Left hindlimb (tissue), 1 donor: ENCODE measurements at places on chromosomes 1 and 21.

GRCh38 chr1:205379056-205379455, 22.3 kb upstream of the KLHDC8A start:
- no peak for DNase-seq

DNA sequence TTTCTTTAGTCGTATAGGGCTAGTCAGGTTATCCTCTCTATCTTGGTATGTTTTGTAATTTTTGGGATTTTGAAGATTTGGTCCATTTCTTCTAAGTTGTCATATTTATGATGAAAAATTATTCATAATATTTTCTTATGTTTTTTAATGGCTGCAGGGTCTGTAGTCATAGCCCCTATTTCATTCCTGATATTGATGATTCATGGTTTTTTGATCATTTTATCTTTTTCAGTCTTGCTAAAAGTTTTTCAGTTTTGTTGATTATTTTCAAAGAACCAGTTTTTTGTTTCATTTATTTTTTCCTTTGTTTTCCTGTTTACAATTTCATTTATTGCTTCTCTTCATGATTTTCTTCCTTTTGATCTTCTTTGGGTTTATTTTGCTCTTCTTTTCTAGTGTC, 50.2 kb downstream of the DIRAS3 start:
- no peak for DNase-seq

DNA sequence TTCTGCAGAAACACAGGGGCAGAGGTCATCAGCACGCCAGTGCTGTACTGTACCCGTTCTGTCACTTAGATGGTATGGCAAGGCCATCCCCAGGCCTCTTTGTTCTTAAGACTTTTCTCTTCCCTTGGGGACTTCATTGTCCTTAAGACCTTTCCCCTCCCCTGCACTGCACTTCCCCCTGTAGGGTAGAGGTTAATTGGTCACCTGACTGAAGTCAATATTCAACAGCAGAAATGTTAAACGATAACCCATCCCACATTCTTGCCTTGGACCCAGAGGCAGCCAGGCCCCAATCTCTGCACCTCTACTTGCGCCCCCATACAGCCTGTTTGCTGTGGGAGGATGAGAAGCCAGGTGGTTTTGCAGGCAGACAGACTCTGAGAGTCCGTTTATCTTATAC, 10.2 kb downstream of the PHGDH start:
- DNase-seq: no peak

- DNase-seq: no peak
Measured at GRCh38 chr1:223783676-223784075, 62.1 kb downstream of the TP53BP2 start.

DNA sequence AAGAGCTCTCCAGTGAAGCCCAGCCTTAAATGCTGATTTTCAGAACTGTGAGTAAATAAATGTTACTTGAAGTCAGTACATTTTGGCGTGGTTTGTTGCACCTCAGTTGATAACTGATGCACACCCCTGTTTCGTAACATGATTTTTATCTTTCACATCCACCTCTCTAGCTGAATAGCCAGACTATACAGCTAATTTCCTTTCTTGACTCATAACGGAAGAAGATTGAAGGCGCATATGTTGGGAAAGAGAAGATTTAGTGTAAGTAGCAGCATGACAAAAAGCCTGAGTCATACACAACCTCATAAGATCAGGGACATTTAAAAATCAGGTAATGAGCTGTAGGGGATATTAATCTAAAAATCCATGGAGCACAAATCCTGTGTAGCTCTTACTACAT, 716.2 kb upstream of the ZP4 start:
- DNase-seq: no peak

- no peak for DNase-seq
Measured at GRCh38 chr21:37546949-37547614, 180.5 kb downstream of the DYRK1A start.

DNA sequence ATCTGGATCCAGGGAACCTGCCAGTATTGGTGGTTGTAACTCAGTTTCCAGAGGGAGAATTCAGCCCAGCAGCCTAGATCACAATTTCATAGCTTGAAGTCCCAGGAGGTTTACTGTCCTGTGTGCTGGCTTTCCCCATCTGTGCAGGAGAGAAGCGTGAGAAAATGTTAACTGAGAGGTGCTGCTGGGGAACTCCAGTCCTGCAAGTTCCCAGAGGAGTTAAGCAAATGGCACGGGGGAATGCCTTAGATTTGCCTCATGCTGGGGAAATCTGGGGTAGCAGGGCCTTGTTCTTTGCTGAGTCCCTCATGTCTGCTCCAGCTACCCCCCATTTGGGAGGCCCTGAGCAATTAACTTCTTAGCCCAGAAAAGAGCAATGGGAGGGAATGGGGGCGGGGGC, 25.1 kb upstream of the SLAMF6 start:
- DNase-seq: no peak

DNA sequence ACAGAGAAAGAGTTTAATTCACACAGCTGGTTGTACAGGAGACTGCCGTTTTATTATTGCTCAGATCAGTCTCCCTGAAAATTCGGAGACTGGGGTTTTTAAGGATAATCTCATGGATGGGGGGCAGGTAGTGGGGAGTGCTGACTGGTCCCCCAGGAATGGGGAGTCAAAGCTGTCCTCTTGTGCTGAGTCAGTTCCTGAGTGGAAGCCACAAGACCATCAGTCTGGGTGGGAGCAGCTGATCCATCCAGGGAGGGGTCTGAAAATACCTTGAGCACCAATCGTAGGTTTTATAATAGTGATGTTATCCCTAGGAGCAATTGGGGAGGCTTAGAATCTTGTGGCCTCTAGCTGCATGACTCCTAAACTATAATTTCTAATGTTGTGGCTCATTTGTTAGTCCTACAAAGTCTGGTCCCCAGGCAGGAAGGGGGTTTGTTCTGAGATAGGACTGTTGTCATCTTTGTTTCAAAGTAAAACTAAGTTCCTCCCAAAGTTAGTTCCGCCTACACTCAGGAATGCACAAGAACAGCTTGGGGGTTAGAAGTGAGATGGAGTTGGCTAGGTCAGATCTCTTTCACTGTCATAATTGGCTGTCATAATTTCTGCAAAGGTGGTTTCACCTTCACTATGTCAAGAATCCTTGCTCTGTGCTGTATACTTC, 50.3 kb downstream of the TRAF5 start:
- DNase-seq: no peak

DNA sequence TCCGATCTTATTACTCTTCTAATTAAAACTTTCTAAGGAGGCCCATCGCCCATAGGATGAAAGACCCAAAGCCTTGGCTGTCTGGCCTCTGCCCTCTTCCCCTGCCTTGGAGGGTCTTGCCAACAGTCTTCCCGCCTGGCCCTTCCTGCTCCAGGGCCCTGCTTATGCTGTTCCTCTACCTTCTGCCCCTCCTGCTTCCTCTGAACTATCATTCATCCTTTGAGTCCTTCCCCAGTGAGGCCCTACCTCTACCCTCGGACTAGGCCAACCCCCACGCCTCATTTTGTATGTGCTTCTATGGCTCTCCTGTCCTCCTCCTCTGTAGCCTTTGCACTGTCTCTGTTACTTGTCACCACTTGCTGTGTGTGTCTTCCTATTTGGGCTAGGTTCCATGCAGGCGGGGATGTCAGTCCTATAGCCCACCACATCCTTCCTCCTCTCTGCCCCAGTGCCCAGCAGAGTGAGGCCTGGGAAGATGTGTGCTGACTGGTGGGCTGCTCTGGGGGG, 5.4 kb downstream of the RUSC1 start:
- no peak for DNase-seq

DNA sequence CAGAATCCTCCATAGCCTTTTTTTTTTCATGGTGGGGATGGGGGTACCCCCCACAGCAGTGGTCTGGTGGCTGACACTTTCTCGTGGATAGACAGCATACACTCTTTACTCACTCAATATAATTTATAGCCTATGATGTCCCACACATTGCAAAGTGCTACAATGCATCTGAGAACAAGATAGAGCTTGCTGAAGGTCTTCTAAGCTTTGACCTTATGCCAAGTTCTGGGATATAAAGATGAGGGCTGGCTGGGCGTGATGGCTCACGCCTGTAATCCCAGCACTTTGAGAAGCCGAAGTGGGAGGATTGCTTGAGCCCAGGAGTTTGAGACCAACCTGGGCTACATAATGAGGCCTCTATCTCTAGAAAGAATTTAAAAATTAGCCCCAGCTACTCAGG, 78.0 kb downstream of the MPZL1 start:
- no peak for DNase-seq

DNA sequence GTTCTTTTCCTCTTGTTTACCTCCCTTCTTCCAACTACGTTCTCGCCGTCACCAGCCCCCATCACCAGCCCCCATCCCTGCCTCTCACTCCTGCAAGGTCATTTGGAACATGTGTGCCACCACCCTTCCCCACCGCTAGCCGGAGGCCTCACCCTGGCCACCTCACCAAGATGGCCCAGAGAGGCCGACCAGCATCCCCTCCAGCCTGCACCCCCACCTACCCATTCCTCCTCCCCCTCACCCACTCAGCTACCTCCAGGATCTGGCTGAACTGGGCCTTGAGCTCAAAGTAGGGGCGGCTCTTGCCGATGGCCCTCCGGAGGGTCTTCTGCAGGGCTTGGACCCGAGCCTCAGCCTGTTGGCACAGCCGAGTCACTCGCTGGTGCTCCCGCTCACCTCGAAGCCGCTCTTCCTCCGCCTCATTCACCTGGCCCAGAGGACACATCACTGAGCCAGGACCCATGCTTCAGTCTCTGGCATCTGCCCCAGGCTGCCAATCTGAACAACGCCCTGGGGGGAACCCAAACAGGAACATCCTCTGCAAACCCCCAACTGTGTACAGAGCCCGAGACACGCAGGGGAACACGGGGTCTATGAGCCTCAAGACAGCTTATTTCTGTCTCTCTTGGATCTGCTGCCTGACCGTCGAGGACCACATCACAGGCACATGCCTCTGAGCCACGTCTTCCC, 12.8 kb downstream of the SH3BP5L start:
- no peak for DNase-seq

GRCh38 chr1:28118640-28119307, 30.4 kb upstream of the EYA3 start:
- DNase-seq: no peak

DNA sequence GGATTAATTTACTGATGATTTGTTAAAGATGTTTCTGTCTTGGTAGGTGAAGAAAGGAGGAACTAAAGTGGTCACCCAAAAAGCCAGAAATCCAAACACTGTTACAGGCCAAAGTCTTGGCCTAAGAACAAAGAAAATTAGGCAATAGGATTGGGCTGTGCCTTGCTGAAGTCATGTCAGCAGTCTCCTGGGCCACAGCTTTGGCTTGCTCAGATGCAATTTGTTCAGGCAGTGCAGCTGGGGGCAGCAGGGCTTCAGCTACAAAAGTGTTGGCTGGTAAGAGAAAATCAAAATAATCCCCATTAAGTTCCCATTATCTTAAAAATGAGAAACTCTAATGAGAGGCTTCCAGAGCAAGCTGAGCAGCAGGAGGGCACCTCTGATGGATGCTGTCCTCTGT, 14.0 kb upstream of the RAP1A start:
- DNase-seq: no peak

GRCh38 chr1:53375440-53375839, 47.6 kb upstream of the LRP8 start:
- DNase-seq: no peak

DNA sequence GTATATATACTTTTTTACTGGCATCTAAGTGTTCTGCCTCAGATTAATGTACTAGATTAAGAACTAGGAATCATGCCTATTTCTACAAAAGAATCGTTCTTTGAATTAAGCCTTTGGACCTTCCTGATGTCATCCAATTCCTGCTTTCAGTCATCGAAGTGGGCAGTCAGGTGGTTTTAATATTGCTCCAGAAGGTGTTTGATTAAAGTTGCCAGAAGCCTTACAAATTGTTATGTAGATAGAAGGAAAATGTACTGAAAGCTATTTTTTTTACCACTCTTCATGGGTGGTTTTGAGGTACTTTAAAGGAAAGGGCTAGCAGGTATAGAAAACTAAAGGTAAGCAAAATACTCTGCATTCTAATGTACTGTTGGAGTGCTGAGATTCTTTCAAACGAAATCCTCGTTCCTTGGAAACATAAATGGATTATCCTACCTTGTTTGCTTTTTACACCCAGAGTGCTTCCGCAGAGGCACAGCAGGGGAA, 716 bp downstream of the CTBS start:
- no peak for DNase-seq

GRCh38 chr1:29120947-29121485, 2.7 kb downstream of the TMEM200B start:
- DNase-seq: peak; percentile 72

- no peak for DNase-seq
Measured at GRCh38 chr1:55259911-55260609, 44.9 kb upstream of the USP24 start.

- DNase-seq: no peak
Measured at GRCh38 chr1:221768444-221769066, 26.7 kb upstream of the DUSP10 start.

DNA sequence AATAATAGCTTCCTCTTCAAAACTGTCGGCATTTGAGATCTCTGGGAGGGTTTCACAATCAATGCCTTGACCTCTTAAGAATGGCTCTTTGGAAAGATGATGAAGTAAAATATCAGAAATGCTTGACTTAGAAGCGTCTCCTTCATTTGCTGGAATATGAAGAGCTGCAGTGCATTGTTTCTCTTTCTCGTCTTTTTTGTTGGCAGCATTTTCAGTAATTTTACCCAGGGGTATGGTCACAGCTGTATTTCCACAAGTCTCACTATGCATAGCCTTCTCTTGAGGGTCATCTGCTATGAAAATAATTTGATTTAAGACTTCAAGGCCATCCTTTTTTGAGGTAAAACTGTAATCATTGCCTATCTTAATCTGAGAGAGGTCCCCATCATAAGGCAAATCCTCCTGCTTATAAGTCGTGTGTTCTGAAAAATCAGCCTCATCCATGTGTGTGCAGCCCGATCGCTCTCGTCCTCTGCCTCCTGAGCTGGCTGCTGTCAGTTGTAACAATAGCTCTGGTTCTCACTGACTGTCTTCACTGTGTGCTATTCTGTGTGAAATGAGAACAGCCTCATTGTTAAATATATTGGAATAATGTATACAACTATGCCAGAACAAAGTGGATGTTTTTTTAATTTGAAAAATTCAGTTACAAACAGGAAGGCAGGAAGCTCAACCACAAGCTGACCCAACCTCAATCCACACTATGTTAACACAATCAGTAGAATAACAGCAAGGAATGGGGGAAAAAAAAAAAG, 4.5 kb downstream of the AKNAD1 start:
- DNase-seq: peak; percentile 44

- DNase-seq: no peak
Measured at GRCh38 chr1:244846653-244847052, 11.2 kb downstream of the COX20 start.

GRCh38 chr1:228488818-228489674, 1.9 kb downstream of the RNF187 start:
- no peak for DNase-seq

GRCh38 chr1:11714831-11715575, 20.9 kb upstream of the AGTRAP start:
- no peak for DNase-seq
